ENCODE measurements at places on chromosomes 7 and 10.

DNA sequence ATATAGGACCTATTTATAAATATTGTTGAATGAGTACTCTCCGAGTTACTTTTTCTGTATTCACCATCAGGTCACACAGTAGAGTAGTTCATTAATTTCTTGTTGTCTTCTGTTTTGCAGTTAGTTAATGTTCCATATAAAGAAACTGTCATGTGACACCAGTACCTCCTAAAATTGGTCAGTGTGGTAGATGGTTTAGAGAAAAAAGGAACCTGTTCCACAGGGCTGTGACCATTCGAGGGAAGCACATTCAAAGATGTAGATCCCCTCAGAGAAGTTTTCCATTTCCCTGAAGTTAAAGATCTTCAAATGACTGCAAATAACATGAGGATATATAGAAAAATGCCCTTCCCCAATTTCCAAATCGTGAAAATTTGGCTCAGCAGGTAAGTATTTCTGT, 45.7 kb downstream of the PRPF18 start:
- no peak for DNase-seq

DNA sequence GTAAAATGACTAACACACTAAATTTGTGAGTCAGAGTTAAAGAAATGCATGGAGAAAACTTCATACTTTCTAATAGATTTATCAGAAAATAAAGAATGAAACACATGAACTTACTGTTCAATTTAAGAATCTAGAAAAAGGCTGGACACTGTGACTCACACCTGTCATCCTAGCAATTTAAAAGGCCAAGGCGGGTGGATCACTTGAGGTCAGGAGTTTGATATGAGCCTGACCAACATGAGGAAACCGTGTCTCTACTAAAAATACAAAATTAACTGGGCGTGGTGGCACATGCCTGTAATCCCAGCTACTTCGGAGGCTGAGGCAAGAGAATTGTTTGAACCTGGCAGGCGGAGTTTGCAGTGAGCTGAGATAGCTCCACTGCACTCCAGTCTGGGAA, 1106.2 kb upstream of the LRRN3 start:
- no peak for DNase-seq

DNA sequence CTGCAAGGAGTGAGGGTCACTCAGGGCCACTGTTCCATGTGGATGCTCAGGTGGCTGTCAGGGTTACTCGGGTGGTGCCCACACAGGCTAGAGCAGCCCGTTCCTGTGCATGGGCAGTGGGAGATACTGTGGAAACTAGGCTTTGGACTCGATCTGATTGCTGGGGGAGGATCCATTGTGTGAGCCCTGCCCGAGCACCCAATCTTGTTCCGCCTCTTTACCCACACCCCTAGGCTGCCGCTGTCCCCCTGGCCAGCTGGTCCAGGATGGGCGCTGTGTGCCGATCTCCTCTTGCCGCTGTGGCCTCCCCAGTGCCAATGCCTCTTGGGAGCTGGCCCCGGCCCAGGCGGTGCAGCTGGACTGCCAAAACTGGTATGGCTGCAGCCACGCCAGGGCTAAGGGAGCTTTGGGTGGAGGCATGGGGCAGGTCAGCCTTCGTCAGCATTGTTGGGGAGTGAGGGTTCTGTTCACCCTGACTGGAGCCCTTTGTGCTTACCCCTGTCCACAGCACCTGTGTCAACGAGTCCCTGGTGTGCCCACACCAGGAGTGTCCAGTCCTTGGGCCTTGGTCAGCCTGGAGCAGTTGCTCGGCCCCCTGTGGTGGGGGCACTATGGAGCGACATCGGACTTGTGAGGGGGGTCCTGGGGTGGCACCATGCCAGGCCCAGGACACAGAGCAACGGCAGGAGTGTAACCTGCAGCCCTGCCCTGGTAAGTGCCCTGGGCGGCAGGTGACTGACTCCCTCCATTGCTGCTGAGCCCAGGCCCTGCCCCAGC, 12.4 kb upstream of the ZNF862 start:
- no peak for DNase-seq

GRCh38 chr10:18607503-18608378, 43.6 kb downstream of the NSUN6 start:
- DNase-seq, result no peak

DNA sequence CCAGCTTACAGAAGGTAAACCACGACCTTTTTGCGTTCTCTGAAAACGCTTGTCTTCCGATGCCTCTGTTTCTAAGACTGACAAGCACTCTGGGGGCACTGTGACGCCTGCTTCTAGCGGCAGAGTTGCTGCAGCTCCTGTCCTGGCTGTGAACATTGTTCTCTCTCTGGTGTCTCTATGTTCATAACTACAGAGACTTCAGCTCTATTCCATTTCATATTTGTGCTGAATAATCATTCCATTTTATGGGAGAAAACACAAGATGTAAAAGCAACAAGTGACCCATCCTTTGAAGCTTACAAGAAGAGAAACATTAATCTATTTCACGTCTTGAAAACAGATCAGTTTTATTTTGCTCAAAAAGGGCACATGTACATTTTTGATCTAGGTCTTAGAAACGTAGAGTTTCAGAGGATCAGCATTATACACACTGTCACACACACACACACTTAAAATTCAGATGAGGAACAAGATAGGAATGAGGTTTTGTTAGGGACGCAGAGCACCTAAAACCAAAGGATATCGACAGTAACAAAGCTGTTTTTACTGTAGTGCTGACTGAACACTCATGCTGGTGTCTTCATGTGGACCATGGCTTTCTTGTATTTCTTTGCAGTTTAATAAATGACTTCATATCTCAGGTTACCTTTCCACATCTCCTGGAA, 3.0 kb downstream of the IKZF1 start:
- peak; percentile 69 for DNase-seq

GRCh38 chr7:124255041-124255655, 222.3 kb upstream of the TMEM229A start:
- DNase-seq, result no peak

DNA sequence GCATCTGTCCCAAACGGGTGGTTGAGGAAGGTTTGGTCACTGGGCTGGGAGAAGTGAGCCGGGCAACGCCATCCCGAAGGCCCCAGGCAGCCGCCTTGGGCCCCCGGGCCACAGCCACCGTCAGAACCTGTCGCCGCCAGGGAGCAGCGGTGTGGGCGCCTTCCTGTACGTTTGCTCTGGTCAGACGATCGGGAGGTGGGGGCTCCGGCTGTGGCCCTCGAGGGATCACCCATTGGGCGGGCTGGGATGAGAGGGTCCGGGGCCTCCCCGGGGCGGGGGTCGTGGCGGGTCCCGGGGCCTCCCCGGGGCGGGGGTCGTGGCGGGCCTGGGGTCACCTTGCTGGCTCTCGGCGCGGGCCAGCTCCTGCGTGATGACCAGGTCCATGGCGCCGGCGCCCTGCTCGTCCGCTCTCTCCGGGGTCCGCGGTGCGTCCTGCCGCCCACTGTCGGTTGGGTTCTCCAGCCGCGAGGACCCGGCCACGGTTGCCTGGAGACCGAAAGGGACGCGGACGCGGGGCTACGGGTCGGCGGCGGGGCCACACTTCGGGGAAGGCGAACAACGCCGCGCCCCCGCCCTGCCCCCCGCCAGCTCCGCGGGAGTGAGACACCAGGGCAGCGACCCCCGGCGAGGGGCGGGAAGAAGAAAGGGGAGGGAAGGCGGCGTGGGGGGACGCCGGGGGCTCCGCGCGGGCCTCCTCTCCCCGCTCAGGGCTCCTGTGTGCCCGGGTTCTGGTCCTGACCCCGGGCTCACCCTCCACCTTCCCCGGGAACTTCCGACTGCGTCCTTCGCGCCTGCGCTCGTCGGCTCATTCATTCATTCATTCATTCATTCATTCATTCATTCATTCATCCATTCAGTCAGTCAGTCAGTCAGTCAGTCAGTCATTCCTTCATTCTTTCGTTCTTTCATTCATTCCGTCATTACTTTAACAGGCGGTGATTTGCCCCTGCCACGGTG, at the start of gene CFAP46:
TSS of gene CFAP46 (minus strand) at position 470 of the 957 bp plus-strand sequence. CDS start at position 384, 86 bp downstream.
- peak; percentile 53 for DNase-seq

- DNase-seq, result no peak
Observed at GRCh38 chr7:70506434-70506833, 625.5 kb upstream of the GALNT17 start.

DNA sequence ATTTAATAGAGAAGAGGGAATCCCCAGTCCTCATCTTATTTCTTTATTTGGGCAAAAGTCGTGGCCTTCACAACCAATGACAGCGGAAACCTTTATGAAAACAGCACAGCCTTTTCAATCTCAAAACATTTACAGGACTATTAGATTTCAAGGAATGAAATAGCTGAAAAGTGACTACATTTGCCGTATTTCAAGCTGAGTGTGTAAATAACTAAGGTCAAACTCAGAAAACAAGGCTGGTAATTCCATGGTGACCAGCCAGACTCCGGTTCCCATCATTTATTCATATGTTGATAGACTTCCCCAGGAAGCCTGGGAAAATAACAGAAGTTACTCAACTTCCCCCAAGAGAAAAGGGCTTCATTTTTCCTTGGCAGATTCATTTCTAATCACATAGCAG, 457.3 kb upstream of the NFE2L3 start:
- no peak for DNase-seq

DNA sequence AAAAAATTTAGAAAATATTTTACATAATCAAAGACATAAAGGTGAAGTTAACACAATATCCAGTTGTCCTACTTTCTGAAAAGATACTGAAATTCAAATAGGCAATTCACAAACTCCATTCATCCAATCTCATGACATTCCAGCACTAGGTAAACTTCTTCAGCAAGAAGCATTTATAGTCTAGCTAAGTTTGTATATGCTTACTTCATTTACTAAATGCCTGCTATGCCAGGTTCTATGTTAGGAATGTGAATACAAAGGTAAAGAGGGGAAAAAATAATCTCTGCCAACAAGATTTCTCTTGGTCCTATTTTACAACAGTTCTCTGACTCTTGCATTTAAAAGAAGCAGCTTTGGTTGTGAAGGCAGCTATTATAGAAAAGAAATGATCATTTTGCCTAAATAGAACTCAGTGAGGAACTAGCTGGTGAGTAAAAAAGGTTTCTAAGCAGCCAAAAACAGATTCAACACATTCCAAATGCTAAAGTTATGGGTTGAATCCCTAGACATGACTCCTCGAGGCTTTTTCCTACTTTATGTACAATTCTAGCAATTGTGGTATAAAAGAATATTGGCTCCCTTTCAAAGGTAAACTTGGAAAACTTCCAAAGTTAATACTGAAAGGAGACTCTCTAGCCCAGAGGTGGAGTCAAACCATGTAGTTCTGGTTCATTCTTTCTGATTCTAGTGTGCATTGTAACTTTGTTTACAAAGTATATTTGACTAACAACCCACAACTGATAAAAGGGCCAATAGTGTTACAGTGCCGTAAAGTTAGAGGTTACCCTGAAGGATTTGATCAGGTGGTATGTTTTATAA, 30.9 kb upstream of the KLHL7 start:
- DNase-seq, result no peak

DNA sequence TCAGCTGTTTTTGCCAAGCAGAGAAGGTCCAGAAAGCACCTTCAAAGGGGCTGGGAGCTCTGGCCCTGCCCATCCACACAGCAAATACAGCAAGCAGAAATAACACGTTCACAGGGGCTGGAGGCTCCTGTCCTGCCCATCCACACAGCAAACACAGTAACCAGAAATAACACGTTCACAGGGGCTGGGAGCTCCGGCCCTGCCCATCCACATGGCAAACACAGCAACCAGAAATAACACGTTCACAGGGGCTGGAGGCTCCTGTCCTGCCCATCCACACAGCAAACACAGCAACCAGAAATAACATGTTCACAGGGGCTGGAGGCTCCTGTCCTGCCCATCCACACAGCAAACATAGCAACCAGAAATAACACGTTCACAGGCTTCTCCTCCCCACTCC, 558.1 kb downstream of the PTPRN2 start:
- DNase-seq, result no peak

DNA sequence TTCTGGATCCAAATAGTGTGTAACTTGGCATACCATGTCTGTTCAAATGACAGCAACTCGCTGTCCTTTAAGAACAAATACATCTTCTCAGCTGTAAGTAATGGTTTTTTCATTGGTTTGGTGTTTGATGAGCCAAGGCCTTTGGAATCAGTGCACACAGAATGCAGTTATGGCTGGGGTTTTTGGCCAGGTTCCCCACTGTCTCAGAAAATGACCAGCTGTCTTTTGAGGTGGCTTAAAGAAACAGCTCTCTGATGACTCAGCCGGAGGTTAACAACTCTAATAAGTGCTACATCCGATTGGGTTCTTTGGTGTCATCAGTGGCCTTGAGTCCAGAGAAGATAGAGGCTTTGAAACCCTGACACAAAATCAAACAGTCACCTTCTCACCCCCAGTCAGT, 688.4 kb downstream of the REEP3 start:
- DNase-seq, result no peak

GRCh38 chr7:99409192-99409572, 413 bp downstream of the BUD31 start:
- no peak for DNase-seq

DNA sequence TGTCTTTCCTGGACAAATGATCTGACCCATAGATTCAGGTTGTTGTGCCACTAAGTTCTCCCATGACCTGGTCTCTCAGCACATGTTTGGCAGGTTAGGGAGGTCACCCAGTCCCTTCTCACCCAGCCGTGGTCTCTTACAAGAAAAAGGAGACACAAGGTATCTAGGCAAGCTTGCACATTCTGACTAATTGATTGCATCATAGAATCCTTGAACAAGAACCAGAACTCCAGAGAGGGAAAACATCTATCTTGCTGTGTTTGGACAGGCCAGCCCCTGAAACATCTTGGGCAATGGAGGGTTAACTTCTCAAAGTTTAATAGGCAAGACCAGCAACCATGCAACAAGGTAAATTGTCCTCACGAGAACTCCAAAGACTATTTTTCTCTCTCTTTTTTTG, 8.5 kb upstream of the HK1 start:
- no peak for DNase-seq

- no peak for DNase-seq
Observed at GRCh38 chr10:12418725-12419261, 69.4 kb downstream of the CAMK1D start.

GRCh38 chr7:131654668-131655326, 98.4 kb upstream of the PODXL start:
- peak; percentile 93 for DNase-seq

DNA sequence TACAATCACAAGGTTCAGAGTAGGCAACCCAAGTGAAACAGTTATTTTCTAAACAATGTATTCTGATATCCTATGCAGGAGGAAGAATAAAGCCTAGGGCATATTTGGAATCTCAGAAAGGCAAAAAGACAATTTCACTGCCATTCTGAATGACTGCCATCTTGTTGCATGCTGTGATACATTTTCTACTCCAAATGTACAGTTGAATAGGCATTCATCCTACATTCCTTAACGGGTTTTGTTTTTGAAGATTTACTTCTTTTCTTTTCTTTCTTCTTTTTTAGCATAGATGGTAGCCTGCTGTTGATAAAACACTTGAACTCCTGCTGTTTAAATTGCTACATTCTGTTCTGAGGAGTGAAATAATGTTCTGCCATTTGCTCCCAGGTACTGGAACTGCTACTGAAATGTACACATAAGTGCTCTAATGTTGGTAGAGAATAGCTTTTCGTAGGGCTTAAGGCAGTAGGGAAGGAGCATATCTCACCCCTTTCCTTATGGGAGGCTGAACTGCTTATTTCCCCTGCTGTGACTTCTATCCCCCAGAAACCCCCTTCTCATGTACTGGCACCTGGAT, 506.8 kb downstream of the DNAJB9 start:
- no peak for DNase-seq

GRCh38 chr7:110868458-110868857, 222.5 kb upstream of the LRRN3 start:
- DNase-seq, result no peak

DNA sequence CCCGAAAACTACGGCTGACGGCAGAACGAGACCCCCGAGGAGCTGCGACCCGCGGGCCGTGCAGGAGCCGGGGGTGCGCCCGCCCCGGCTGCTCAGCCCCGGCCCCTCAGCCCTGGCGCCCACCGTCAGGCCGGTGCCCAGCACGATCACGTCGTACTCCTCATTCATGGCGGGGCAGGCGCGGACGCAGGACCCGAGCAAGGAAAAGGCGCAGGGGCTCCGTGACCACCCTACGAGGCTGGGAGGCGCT, 218 bp downstream of the GDI2 start:
- DNase-seq, result no peak
